ENCODE measurements at places on chromosomes 5 and 9.

GRCh38 chr5:33490071-33490665, 49.4 kb downstream of the TARS1 start:
- H3K4me1 ChIP-seq = no peaks in the 10 kb centered on the region
- no peaks in the 10 kb centered on the region for H3K36me3 ChIP-seq
- DNase-seq = no peak
- no peak overlapping the region for H3K4me3 ChIP-seq

DNA sequence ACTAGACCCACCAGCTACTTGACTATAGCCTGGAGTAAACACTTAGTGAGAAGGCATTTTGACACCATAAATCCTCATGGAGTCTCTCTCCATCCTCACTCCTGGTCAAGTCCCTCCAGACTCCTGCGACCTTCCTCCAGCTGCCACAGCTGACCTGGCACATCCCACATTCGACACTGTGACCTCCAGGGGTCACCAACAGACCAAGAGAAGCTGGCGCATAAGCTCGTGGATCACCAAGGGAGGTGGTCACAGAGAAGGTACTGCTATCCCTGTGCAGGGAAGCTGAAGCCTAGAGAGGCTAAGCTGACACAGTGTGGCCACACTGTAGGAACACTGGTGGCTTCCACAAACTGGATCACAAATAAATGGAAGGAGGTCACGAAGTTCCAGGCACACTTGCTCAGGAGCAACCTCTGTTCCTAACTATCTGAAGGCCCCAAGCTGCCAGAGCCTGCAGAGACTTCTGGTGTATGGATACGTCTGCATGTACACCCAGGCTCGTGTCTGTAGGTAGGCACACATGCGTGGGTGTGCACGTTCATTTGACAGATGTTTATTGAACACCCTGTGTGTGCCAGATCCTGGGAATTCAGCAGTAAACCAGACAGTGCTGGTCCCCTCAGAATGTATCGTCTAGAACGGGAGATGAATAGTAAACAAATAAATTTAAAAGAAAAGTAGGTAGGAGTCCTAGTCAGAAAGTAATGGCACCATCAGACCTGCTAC, 104.4 kb downstream of the C5orf15 start:
- no peak overlapping the region for H3K4me3 ChIP-seq
- no peaks in the 10 kb centered on the region for H3K27me3 ChIP-seq
- H3K4me1 ChIP-seq = no peaks in the 10 kb centered on the region
- DNase-seq = no peak

GRCh38 chr5:97496037-97496436, 313.0 kb upstream of the RIOK2 start:
- peaks cover 7% of the 10 kb centered on the region for H3K27me3 ChIP-seq
- no peaks in the 10 kb centered on the region for H3K36me3 ChIP-seq
- no peak overlapping the region for H3K4me3 ChIP-seq
- no peaks in the 10 kb centered on the region for H3K4me1 ChIP-seq
- DNase-seq = no peak

DNA sequence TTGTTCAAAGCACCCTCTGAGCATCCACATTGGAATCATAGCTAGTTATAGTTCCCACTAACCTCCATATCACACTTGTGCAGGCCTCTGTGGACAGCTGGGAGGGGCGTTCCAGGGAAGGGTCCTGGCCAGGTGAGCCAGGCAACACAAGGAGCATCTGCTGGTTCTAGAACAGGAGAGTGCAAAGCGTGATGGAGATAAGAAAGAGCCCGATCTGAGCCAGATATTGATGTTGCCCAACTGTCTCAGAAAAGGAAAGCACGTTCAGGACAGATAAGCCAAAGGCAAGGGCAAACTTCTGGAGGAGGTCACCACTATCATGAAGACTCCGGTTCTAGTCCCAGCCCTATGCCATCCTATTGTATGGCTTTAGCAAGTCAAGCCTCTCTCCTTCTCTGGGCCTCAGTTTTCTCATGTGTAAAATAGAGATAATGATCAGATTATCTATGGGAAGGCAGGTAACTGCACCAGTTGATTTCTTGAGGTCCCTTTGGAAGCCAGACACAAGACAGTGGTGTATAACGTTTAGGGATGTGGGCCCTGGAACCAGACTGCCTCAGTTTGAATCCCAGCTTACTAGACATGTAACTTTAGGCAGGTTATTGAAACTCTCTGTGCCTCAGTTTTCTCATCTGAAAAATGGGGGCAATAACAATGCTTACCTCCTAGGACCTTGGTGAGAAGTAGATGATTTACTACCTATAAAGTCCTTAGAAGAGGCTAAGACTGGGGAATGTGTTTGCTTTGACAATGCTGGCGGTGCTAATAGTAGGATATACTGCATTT, 19.8 kb downstream of the GABBR2 start:
- peaks cover 3% of the 10 kb centered on the region for H3K27me3 ChIP-seq
- H3K27ac ChIP-seq = no peak overlapping the region
- H3K4me1 ChIP-seq = peaks cover 5% of the 10 kb centered on the region

GRCh38 chr5:132883261-132883834, 9.9 kb downstream of the LEAP2 start:
- H3K27me3 ChIP-seq = no peaks in the 10 kb centered on the region
- H3K27ac ChIP-seq = peak overlapping the region; percentile 50
- no peak for DNase-seq
- H3K4me1 ChIP-seq = peaks cover 4% of the 10 kb centered on the region
